Thymus (tissue), 14 donors: ENCODE measurements at places on chromosomes 11 and 22.

DNA sequence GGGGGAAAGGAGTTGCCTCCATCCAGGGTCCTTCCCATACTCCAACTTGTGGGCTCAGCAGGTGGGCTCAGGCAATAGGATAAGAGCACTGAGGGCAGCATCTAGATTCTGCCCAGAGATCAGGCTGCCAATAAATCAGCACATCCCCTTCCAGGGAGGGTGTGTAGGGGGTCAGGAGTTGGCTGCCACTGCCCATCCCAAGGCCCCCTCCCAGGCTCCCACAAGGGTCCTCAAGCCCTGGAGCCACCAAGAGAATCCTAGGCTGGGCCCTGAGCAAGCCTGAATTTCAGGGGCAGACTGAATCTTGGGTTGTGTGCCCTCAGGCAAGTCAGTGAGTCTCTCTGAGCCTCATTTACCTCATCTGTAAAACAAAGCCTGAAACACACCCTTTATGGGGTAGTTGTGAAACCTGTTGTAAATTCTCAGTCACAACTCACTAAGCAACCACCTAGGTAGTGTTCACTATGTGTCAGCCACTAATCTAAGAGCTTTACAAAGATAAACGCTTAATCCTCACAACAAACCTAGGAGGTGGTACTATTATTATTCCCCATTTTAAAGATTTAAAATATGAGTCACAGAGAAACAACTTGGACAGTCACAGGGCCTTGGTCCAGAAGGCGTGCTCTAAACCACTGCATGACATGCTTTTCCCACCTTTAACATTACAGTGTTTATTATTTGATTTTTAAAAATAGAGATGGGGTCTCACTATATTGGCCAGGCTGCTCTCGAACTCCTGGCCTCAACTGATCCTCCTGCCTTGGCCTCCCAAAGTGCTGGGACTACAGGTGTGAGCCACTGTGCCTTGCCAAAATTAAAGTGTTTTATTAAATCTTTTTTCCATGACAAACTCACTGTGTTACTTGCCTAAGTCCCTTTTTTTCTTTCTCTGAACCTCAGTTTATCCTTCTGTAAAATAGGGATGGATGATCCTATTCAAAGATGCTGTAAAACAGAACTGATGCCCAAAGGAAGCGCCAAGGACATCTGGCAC, 36.2 kb downstream of the LMO1 start:
- DNase-seq = no peak

DNA sequence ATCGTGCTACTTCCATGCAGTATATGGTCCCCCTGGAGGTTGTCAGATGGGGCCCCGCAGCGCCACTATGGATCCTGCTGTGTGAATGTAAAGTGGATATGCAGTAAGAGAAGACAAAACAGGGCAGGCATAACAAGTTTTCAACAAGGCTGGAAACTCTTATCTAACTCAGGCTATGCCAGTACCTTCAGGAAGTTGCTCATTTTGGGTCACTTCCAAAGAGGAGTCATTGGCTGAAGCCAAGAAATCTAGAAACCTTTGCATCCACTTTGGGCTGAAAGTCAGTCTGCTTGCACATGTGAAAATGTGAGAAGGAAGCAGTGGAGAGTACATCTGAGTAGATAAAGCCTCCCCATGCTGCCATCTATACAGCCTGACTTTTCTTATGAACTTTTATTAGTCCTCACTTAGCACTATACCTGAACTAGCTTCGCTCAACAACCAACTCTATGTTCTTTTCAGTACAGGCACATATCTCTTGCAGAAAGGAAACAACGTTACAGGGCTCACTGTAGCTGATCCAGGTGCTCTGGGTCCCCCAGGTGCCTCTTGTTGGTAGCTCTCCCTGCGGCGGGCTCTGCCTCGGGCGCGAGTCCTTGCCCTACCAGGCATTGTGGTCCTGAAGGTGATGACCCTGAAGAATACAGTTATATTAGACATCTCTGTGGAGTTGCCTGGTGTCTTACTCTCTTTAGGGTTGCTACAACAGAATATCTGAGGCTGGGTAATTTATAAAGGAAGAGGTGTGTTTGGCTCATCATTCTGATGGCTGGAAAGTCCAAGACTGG, 12.4 kb downstream of the PIWIL3 start:
- no peak for DNase-seq

DNA sequence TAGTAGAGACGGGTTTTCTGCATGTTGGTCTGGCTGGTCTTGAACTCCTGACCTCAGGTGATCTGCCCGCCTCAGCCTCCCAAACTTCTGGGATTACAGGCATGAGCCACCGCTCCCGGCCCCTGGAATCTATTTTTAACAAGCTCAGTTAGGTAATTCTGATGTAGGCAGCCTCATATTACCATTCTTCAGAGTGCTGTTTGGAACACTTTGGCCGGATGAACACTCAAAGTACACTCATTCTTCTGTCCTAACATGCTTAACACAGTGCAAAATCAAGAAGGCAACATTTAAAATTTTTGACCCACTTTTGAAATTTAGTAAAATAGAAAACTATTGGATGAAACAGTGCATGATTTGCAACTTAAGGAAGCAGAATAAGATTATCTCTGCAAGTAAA, 586.7 kb upstream of the CHORDC1 start:
- DNase-seq = no peak

DNA sequence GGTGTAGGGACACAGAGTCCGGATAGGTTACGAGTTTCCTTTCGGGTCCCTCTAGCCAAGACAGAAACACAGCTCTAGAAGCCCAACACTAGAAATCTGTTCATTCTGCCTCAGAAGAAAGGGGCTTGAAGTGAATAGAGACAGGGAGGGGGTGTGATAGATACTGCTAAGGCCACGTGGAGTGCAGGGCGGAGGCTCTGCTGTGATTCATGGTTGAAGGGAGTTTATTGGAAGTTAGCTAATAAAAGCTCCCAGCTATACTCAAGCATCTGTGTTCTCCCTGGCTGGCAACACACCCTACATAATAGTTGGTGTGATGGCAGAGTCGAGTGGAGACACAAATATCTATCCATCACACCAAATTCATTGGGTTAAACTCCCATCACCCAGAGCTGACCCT, 337.4 kb downstream of the CADM1 start:
- DNase-seq = no peak

DNA sequence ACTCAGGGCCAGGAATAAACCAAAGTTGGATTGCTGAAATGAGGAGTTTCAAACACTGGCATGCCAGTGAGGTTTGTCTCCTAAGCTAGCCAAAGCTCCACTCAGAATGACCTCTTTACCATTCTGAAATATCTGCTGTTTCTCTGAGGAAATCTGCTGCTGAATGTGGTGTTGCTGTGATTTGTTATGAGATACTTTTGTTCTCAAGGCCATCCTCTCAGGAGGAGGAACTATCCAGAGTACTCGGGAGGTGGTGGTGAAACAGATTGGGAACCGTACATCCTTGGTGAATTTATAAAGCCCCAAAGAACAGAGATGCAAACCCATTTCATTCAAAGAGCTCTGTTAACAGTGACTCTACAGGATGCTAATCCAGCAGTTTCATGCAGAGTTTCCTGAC, 50.5 kb downstream of the BDNF start:
- DNase-seq = no peak
